ENCODE measurements at places on chromosomes 11 and 22.

GRCh38 chr11:36008584-36008983 is 64.7 kb downstream of the LDLRAD3 start:
- DNase-seq = no peak

DNA sequence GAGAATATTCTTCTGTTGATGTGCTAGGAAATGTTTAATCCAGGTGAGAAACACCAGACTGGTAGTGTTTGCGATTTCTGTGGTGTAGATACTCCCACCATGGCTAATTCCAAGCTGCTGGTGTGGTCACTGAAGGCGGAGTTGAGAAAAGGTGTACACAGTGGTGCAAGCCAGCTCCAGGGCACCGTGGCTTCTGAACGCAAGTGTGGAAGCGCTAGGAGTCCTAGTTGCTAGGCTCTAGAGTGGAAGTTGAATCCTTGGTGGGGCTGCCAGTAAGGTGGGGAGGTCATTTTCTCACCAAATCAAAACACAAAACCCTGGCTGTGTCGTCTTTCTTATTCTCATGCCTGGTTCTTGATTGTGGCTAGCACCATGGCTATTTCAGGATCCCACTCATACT is 61.6 kb downstream of the ZBTB16 start:
- DNase-seq = no peak

DNA sequence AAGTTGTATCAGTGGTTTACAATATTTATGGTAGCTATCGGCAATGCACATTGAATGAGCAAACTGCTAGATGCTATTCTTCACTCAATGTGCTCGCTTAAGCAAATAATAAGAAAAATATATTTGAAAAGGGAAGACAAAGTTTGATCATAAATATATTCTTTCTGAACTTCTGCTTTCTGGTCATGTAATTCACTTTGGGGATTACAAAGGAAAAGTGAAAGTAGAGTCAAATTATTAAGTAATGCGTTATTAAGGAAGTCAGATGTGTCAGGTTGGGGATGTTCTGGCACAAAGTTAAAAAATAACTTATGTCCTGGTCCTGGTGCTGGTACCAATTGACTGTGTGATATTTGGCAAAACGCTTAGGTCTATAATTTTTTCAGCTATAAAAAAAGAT is 98.0 kb upstream of the TRIM77 start:
- DNase-seq = no peak

- no peak for DNase-seq
These were observed 24.2 kb downstream of the A4GALT start for GRCh38 chr22:42696331-42696967.

DNA sequence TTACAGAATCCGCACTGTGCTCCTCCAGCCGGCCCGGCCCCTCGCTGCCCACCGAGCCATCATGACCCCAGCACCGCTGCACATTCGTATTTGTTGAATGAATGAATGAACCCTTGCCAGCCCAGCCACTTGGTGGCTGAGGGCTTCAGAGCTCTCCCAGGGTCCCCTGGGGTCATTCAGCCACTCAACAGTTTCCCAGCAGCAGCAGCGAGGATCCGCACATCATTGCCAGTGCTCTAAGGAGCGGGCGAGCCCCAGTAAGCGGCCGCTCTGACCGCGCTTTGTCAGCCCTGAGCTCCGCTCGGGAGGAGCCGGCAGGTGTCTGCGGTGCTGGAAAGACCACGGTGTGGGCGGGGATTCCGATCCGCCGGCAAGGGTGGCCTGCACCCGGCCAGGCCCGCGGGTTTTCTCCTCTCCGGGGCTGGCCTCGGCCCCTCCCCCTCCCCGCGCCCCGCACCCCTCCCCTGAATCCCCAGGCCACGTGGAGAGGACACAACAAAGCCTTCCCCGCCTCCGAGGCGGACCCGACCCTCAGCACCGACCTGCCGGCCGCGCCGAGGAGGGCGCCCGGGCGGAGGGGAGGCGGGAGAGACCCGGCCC is 563 bp downstream of the BID start:
- peak; percentile 26 for DNase-seq

- no peak for DNase-seq
These were observed 942.5 kb downstream of the OPCML start for GRCh38 chr11:132589791-132590190.

DNA sequence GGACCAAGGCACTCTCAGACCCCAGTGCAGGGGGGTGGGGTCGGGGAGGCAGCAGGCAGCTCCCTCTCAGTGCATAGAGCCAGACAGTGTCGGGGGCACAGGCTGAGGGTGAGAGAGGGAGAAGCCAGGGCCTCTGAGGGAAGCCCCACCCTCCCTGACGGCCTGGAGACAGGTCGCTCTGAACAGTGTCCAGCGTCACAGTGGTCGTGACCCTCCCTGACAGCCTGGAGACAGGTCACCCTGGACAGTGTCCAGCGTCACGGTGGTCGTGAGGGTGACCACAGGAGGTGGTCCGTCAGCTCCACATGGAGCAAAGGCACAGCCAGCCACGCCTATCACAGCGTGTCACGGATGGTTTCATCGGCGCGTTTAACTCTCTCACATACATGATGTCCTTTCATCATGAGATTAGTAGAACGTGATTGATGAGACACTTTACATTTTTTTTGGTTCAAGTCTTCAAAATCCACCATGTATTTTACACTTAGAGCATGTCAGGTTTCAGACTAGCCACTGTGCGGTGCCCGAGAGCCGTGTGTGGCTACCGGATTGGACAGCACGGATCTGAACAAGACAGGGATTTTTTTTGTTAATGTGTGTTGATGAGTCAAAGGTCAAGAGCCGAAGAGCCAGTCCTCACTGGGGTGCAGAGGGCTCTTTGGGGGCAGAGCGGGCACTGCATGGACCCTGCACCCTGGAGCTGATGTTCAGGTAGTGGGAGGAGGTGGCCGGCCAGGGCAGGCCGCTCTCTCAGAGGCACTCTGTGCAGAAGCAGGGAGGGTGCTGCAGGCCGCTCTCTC is 23.9 kb upstream of the PANX2 start:
- DNase-seq = no peak

DNA sequence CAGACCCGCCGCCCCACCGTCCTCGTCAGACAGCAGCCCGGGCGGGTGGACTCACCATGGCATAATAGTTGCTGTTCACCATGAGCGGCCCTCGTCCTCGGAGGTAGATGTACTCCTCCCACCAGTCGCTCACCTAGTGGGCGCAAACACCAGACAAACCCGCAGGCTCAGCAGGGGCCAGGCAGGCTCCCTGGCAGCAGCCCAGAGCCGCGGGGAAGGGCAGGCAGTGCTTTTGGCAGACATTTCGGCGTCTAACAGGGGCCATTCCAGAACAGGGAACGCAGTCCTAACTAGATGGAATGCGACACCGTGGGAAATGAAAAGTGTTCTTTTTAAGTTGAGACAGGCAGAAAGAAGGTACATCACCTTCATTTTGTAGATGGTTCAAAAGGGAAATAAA is 44.9 kb downstream of the CPT1A start:
- DNase-seq = no peak

- DNase-seq = no peak
These were observed 45.8 kb upstream of the CXCR5 start for GRCh38 chr11:118837868-118838267.

- no peak for DNase-seq
These were observed 26.8 kb downstream of the POU2AF1 start for GRCh38 chr11:111352231-111352746.

DNA sequence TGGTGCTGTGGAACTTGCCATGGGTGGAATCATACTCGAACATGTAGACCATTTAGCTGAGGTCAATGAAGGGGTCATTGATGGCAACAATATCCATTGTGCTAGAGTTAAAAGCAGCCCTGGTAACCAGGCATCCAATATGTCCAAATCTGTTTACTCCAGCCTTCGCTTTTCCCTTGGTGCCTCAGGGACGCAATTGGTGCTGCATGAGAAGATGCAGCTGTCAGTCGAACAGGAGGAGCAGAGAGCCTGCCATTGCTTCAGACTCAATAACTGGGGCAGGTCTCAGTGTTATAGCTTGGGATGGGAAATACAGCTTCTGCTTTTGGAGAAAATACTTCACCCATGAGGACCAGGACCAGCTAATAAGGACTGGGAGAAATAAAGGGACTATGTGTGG is 5.0 kb upstream of the MCHR1 start:
- no peak for DNase-seq

GRCh38 chr22:28369854-28370253 is 309.8 kb downstream of the TTC28 start:
- no peak for DNase-seq

DNA sequence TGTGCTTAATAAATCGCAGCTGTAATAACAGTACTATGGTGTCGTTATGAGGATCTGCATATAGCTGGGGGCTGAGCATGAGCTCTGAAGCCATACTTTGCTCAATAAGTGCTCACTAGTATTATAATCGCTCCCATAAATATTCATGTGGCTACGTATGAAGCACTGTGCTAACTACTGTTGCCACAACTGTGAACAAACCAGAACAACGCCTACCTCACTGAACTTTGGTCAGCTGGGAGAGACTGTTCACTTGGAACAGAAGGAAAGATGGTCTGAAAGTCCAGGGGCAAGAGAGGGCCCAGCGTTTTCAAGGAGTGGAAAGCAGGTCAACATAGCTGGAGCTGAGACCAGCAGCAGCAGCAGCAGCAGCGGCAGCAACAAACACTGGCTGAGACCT is 141.6 kb downstream of the EFCAB6 start:
- DNase-seq = no peak

- no peak for DNase-seq
These were observed 9.2 kb downstream of the CCKBR start for GRCh38 chr11:6268820-6269219.

GRCh38 chr22:47564651-47565434 is 802.4 kb downstream of the TBC1D22A start:
- DNase-seq = no peak

- no peak for DNase-seq
These were observed 29.7 kb upstream of the ACCSL start for GRCh38 chr11:44018127-44018521.

- no peak for DNase-seq
These were observed 817.4 kb downstream of the BRD1 start for GRCh38 chr22:49010070-49010863.

DNA sequence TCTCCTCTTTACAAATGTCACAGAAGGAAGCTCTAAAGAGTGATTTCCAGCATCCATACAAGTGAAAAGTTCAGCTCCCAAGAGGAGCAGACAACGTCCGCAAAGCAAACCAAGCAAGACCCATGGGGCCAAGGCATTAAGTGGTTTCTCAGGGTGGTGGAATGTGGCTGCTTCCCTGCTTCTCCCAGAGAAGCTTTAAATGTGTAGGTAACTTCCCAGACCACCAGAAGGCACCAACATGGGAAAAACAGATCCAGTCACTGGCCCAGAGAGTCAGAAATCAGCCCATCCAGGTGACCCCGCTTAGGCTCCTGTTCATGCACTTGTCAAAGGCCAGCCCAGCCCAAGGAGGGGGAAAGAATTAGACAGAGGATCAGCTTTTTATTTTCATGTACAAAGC is 13.3 kb upstream of the PHF21A start:
- DNase-seq = no peak

- DNase-seq = peak; percentile 82
These were observed at the start of gene TIRAP for GRCh38 chr11:126282736-126283591. TSS of gene TIRAP (plus strand) at chr11:126283093. CDS start at chr11:126290895, 7,802 bp downstream.

DNA sequence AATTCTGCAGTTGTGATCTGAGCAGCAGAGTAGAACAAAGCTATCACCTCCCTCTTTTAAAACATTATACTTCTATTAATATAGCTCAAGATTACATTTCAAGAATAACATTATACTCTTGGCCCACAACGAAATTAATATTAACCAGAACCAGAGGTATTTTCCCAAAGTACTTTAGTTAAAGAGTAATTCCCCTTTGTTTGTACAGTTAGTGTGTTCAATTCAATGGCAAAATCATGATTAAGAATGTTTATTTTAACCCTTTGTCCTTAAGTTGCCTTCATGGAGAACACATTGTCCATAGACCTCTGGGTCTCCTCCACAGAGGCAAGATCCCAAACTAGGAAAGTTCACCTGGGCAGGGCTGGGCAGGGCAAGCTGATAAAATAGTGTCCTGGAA is 88.0 kb upstream of the CSNK2A3 start:
- DNase-seq = no peak

All from CD8-positive, alpha-beta T cell (primary cell).